ENCODE measurements at places on chromosomes 12 and 14.

DNA sequence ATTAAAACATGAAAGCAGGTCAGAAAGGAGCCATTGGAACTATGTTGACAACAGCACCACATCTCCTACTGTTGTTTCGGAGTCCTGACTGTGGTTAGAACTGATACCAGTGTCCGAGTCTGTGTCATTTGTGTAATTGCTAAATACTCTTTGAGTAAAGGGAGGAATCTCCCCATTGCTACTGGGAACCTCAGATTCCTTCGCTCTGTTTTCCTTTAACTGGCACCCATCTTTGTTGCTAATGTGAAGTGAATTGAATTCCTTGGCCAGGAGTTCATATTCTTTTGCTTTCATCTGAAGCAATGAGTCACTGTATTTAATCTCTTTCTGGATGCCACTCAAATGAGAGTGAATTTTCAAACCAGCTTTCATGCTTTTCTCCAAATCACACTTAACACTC is 31.5 kb downstream of the RASSF9 start:
- DNase-seq: no peak

DNA sequence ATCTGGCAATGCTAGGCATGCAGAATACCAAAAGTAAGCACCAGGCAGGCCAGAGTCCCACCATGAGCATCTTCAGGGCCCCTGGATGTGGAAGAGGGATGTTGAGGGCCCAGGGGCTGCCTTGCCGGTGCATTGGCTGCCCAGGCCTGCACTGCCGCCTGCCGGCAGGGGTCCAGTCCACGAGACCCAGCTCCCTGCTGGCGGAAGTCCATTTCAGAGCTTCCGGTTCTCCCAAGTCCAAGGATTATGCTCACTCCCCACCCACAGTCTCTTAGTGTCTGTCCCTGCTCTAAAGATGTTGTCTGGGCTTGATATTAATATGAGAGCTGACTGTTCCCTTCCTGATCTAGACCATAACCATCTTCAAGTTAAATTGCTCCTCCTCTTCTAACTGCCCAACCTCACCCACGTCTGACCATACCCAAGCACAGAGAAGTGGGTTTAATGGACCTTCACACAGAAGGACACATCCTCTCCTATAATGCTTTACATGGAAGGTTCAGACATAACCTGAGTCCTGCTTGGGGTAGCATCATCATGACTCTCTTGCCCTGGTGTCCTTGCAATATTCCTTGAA is 117.4 kb downstream of the DAD1 start:
- no peak for DNase-seq

DNA sequence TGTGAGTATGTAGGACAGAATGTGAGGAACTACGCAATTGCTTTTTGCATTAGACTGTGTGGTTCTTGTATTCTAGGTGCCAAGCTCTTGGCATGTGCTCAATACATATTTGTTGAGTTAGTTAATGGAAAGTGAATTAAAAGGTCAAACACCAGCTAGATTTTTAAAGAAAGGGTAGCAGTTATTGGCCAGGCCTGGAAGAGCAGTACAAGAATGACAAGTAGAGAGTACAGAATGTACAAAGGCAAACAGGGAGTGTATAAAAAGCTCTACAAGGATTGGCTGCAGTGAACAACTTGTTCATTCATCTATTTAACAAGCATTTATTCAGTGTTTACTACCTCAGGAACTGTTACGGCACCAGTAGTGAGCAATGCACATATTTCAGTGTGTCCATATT is 854.0 kb upstream of the SEL1L start:
- DNase-seq: no peak

- no peak for DNase-seq
Measured at GRCh38 chr12:110721570-110721969, 21.1 kb downstream of the PPP1CC start.

DNA sequence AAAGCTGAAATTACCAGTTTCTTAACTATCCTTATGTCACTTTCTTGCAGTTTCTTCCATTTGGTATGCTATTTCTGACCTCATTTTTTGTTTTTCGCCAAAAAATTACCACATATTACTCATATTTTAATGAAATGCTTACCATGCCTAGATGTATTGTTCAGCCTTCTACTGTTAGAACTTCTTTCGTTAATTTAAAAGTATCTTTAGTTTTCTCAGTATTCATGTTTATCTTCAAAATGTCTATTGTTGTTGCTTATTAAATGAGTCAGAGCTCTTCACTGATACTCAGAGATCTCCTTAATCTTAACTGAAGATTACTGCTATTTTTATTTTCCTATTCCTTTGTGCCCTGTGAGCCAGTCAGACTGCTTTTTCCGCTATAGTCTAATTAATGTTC is 20.5 kb downstream of the RAP1B start:
- DNase-seq: no peak

- DNase-seq: no peak
Measured at GRCh38 chr14:50864946-50865345, 6.9 kb upstream of the ABHD12B start.

DNA sequence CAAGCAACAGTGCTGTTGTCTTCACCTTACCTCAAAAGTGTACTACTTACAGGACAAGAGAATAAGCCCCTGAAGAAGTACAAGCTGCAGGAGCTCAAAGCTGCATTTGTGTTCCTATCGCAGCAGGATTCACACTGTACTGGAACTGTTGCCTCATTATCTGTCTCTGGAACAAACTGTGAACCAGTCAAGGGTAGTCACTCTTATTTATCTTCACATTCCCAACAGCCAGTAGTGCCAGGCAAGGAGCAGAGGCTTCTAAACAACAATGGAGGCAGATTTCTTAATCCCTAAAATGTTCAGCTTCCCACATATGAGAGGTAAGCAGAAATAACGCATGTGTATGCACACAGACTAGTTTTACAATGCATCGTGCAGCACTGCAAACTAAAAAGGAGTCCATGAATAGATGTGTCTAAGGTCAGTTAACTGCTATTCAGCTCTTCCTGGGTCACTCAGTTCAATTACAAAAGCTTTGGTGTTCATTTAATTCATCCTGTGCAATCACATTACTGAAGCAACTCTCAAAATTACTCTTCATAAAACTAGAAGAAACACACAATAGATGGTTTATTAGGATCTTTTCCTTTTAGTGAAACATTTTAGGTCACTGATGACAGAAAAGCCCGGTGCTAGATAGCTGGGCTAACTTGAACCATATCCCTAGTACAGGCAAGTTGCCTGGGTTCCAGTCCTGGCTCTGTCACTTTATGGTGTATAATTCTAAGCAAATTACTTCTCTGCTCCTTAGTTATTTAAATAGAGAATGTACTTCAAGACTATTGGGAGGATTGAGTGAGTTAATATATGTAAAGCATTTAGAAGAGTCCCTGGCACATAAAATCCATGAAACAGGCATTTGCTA is 2.7 kb downstream of the APPL2 start:
- DNase-seq: no peak

Data from T-helper 17 cell (primary cell).